ENCODE measurements at places on chromosomes 7 and 10. TPM values are rescaled to one million over a fixed set of nuclear protein-coding genes. Genes with fewer than 3 reads are reported as not detected.

GPR15LG gene
- total RNA-seq, result not detected

MEOX2 gene
- total RNA-seq, result 18.0 TPM

SKIDA1 gene
- 0.66 TPM for total RNA-seq

ENTPD1 gene
- total RNA-seq, result 0.99 TPM

PTPRZ1 gene
- not detected for total RNA-seq

CALML5 gene
- not detected for total RNA-seq

BUB3 gene
- total RNA-seq, result 226 TPM

EBLN1 gene
- total RNA-seq, result not detected

ITGB8 gene
- 5.7 TPM for total RNA-seq

LDB3 gene
- total RNA-seq, result 0.12 TPM

GDF2 gene
- not detected for total RNA-seq

SLC12A9 gene
- 13.2 TPM for total RNA-seq

FMC1 gene
- 11.8 TPM for total RNA-seq

C10orf105 gene
- under 0.01 TPM for total RNA-seq

SPAG6 gene
- not detected for total RNA-seq

LRRC18 gene
- not detected for total RNA-seq

MKI67 gene
- 15.7 TPM for total RNA-seq

RGR gene
- total RNA-seq, result not detected

SLC39A12 gene
- total RNA-seq, result not detected

ABCC2 gene
- total RNA-seq, result 0.25 TPM

TLL2 gene
- 0.06 TPM for total RNA-seq

TMEM196 gene
- not detected for total RNA-seq

PRSS1 gene
- total RNA-seq, result not detected

NUTM2E gene
- 0.19 TPM for total RNA-seq

NEBL gene
- total RNA-seq, result 0.06 TPM

NPTX2 gene
- total RNA-seq, result 9.9 TPM

GNAI1 gene
- 8.3 TPM for total RNA-seq

NKX6-2 gene
- total RNA-seq, result not detected

ELAPOR2 gene
- total RNA-seq, result 3.3 TPM

CNNM1 gene
- total RNA-seq, result under 0.01 TPM

CALN1 gene
- total RNA-seq, result not detected

MINDY4 gene
- total RNA-seq, result 8.1 TPM

CALHM1 gene
- not detected for total RNA-seq

BZW2 gene
- total RNA-seq, result 33.7 TPM

VAX1 gene
- total RNA-seq, result not detected

EIF5AL1 gene
- 0.53 TPM for total RNA-seq

DGKB gene
- total RNA-seq, result not detected

EPDR1 gene
- total RNA-seq, result 51.2 TPM

PIP gene
- total RNA-seq, result not detected

MGAM2 gene
- not detected for total RNA-seq

CAMK2B gene
- 1.3 TPM for total RNA-seq

AGR2 gene
- not detected for total RNA-seq

PDE6C gene
- total RNA-seq, result not detected

CFAP43 gene
- total RNA-seq, result 0.31 TPM

IDE gene
- 28.2 TPM for total RNA-seq

ETV1 gene
- total RNA-seq, result 42.8 TPM

COMTD1 gene
- total RNA-seq, result 6.5 TPM

C10orf71 gene
- not detected for total RNA-seq

SEPHS1 gene
- total RNA-seq, result 27.9 TPM

HYAL4 gene
- total RNA-seq, result not detected

LRRC17 gene
- total RNA-seq, result 207 TPM
